ENCODE measurements at places on chromosomes 5 and 9. TPM values are rescaled to one million over a fixed set of nuclear protein-coding genes. Genes with fewer than 3 reads are reported as not detected.

GRCh38 chr9:94097788-94098414 lies 13.6 kb downstream of the PTPDC1 start:
- no peaks in the 10 kb centered on the region for H3K27me3 ChIP-seq
- no peaks in the 10 kb centered on the region for H3K36me3 ChIP-seq
- H3K27ac ChIP-seq: no peak overlapping the region
- H3K4me1 ChIP-seq: peaks cover 2% of the 10 kb centered on the region
- no peak overlapping the region for H3K4me3 ChIP-seq
- no peak for DNase-seq

DNA sequence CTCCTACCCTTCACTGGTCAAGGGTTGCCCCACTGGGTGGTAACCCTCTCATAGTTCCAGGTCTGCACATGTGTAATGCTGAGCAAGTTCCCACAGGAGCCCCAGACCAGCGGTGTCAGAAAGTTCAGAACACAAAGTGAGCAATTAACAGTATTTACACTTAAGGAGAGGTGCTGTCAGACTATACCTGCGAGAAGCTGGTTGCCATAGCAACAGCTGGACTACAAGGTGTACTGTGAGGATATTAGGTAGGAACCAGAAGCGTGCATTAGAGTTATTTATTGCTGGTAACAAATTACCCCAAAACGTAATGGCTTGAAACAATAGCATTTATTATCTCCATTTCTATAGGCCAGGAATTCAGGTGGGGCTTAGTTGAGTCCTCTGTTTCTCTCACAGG lies 317.0 kb upstream of the RPS23 start:
- peaks cover 6% of the 10 kb centered on the region for H3K36me3 ChIP-seq
- H3K4me1 ChIP-seq: no peaks in the 10 kb centered on the region
- H3K4me3 ChIP-seq: no peak overlapping the region
- DNase-seq: no peak

GRCh38 chr9:15286161-15286821 lies 20.7 kb downstream of the TTC39B start:
- no peaks in the 10 kb centered on the region for H3K27me3 ChIP-seq
- H3K27ac ChIP-seq: peak overlapping the region; percentile 4
- DNase-seq: no peak

DNA sequence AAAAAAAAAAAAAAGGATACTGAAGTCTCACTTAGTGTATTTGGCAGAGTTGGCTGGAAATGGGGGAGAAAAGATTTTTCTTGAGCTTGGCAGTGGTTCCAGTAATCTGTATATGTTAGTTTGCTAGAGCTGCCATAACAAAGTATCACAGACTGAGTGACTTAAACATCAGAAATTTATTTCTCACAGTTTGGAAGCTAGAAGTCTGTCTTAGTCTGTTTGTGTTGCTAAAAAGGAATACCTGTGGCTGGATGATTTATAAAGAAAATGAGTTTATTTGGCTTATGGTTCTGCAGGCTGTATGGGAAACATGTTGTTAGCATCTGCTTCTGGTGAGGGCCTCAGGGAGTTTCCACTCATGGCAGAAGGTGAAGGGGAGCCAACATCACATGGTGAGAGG lies 89.6 kb upstream of the CEP78 start:
- H3K36me3 ChIP-seq: peaks cover 11% of the 10 kb centered on the region
- H3K27ac ChIP-seq: no peak overlapping the region
- peaks cover 4% of the 10 kb centered on the region for H3K27me3 ChIP-seq
- H3K4me3 ChIP-seq: no peak overlapping the region
- H3K4me1 ChIP-seq: peaks cover 50% of the 10 kb centered on the region

- H3K4me3 ChIP-seq: no peak overlapping the region
- DNase-seq: no peak
- no peak overlapping the region for H3K27ac ChIP-seq
- H3K4me1 ChIP-seq: no peaks in the 10 kb centered on the region
- H3K27me3 ChIP-seq: no peaks in the 10 kb centered on the region
Measured at GRCh38 chr5:90231688-90232087, 177.9 kb downstream of the CETN3 start.

DNA sequence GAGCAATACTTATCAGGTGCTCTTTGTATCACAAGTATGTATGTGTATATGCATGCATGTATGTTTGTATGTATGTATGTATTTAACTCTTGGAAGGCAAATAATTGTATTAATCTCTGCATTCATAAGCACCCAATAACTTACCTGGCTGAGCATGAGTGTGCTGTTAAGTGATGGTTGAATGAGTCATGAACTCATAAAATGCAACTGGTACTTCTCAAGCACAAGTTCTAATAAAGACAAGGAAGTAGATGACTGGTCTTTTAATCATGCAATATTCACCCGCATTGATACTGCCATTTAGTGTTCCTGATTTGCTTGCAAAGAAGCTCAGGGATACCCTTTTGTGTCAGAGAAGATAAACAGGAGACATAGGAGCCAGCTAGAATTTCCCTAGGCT lies 204.9 kb upstream of the TRPM3 start:
- H3K4me1 ChIP-seq: no peaks in the 10 kb centered on the region
- no peak for DNase-seq
- H3K27me3 ChIP-seq: peaks cover 6% of the 10 kb centered on the region
- no peak overlapping the region for H3K4me3 ChIP-seq
- no peaks in the 10 kb centered on the region for H3K36me3 ChIP-seq
- H3K27ac ChIP-seq: no peak overlapping the region

DNA sequence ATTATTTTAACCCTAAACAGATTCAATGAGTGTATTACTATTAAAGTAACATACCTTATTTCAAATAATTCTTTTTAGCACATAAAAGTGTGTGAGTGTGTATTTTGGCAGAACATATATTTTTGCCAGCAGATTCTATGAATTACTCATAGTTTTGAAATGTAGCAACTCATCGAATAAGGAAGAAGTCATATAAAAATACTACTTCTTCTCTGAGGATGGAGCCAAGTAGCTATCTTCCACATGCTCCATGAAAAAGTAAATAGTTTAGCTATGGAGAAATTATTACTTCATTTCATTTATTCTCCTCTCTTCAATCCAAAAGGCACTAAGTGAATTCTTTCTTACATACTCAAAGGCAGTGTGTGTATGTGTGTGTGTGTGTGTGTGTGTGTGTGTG lies 1090.4 kb upstream of the CDH6 start:
- no peaks in the 10 kb centered on the region for H3K27me3 ChIP-seq
- no peak overlapping the region for H3K4me3 ChIP-seq
- no peak overlapping the region for H3K27ac ChIP-seq
- H3K36me3 ChIP-seq: peaks cover 7% of the 10 kb centered on the region

- H3K4me1 ChIP-seq: no peaks in the 10 kb centered on the region
- no peaks in the 10 kb centered on the region for H3K36me3 ChIP-seq
- H3K4me3 ChIP-seq: no peak overlapping the region
- H3K27ac ChIP-seq: no peak overlapping the region
- peaks cover 5% of the 10 kb centered on the region for H3K27me3 ChIP-seq
Measured at GRCh38 chr5:56414066-56414465, 180.9 kb upstream of the ANKRD55 start.

DNA sequence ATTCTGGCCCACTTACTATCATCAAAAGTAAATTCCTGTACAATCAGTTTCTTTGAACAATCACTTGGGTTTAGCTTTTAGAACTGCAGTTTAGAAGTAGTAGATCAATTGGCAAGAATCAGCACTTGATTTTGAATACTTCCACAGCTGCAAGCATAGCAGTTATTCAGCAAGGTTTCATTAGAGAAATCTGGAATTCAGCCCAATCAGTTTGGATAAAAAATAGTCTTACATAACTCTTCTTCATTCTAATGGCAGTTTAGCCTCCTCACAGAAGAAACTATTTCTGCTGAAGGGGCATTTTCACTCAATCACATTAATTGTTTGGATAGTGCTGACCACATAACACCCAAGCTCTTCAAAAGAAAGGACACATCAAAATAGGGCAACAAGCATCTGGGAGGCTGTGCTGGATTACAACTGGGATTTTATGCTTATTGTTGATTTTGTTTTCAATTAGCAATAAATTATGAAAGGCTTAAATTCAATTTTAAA lies 336.2 kb upstream of the PDE4D start:
- H3K27me3 ChIP-seq: no peaks in the 10 kb centered on the region
- no peaks in the 10 kb centered on the region for H3K36me3 ChIP-seq
- H3K4me3 ChIP-seq: no peak overlapping the region
- H3K27ac ChIP-seq: no peak overlapping the region
- DNase-seq: no peak
- H3K4me1 ChIP-seq: no peaks in the 10 kb centered on the region

GRCh38 chr5:106171132-106171531 lies 1499.6 kb downstream of the EFNA5 start:
- H3K4me1 ChIP-seq: no peaks in the 10 kb centered on the region
- no peak for DNase-seq
- no peaks in the 10 kb centered on the region for H3K36me3 ChIP-seq
- H3K4me3 ChIP-seq: no peak overlapping the region
- no peak overlapping the region for H3K27ac ChIP-seq

- H3K36me3 ChIP-seq: no peaks in the 10 kb centered on the region
- DNase-seq: no peak
- peak overlapping the region; percentile 6 for H3K27ac ChIP-seq
- no peaks in the 10 kb centered on the region for H3K4me1 ChIP-seq
- no peaks in the 10 kb centered on the region for H3K27me3 ChIP-seq
- H3K4me3 ChIP-seq: no peak overlapping the region
Measured at GRCh38 chr9:124886866-124887492, 25.0 kb downstream of the ARPC5L start.

DNA sequence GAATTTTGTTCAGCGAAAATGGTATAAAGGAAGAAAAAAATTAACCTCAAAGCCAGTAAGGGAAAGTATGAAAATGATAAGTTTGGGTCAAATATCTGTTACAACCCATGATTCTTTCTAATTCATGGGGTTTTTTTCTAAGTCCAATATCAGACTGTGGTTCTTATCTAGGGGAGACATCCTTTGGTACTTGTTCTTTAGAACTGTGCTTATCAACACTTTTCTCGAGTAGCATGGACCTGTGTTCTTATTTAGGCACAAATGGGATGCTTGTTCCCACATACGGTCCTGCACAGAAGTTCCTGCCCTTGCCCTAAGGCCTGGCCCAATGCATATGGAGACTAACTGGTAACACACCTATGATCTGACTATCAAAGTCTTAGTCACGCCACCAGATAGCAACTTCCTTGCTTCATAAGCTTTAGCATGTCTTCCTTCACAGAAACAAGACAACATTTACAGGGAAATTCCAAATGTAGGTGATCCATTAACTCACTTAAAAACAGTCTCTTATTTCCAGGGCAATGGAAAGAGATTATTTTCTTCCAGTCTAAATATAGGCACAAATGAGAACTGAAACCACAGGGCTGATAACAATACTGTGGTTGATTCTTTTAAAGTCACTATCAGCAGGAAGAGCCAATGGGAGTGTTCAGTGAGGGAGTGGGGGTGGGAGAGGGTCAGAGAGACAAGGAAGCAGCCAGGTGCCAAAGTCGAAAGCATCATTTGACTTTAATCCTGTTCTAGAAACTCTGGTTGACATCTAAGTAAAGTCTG lies 268.8 kb upstream of the ANKRD55 start:
- H3K4me3 ChIP-seq: no peak overlapping the region
- no peak overlapping the region for H3K27ac ChIP-seq
- peaks cover 14% of the 10 kb centered on the region for H3K27me3 ChIP-seq
- DNase-seq: no peak
- no peaks in the 10 kb centered on the region for H3K36me3 ChIP-seq

GRCh38 chr9:129256959-129257713 lies 79.1 kb upstream of the IER5L start:
- peaks cover 28% of the 10 kb centered on the region for H3K27me3 ChIP-seq
- H3K4me1 ChIP-seq: peaks cover 16% of the 10 kb centered on the region
- H3K4me3 ChIP-seq: no peak overlapping the region
- no peaks in the 10 kb centered on the region for H3K36me3 ChIP-seq
- H3K27ac ChIP-seq: no peak overlapping the region
- no peak for DNase-seq

GRCh38 chr5:60312098-60312497 lies 387.9 kb downstream of the DEPDC1B start:
- H3K36me3 ChIP-seq: no peaks in the 10 kb centered on the region
- H3K4me3 ChIP-seq: no peak overlapping the region
- no peak for DNase-seq
- no peaks in the 10 kb centered on the region for H3K27me3 ChIP-seq
- H3K4me1 ChIP-seq: peaks cover 7% of the 10 kb centered on the region
- no peak overlapping the region for H3K27ac ChIP-seq

DNA sequence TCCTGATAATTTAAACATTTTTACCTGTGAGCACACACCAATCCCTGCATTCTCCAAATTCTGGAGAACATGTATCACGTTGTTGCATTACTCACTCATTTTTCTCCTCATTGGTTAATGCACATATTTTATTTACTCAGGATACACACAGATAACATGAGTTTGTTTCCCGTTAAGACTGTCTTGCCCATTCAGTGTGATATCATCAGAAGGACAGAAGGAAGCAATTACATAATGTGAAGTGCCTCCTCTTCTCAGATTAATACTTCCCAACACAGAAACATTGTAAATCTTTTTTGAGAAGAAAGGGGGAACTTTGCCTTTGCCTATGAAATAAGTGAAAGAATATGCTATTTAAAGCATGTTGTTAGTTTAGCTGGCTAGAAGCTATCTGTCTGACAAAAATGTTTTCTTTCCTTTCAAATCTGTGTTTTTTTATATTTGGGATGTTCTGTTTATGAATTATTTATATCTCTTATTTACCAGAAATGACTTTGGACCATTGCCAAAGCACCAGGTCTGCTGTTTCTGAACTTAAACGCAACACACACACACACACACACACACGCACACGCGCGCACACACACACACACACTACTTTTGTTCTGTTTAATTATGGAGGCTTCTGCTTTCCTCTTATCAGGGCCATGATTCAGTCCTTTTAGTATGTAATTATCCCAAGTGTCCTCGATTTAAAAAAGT lies 186.5 kb downstream of the CHSY3 start:
- DNase-seq: no peak
- no peaks in the 10 kb centered on the region for H3K27me3 ChIP-seq
- H3K27ac ChIP-seq: no peak overlapping the region
- H3K4me3 ChIP-seq: no peak overlapping the region

DNA sequence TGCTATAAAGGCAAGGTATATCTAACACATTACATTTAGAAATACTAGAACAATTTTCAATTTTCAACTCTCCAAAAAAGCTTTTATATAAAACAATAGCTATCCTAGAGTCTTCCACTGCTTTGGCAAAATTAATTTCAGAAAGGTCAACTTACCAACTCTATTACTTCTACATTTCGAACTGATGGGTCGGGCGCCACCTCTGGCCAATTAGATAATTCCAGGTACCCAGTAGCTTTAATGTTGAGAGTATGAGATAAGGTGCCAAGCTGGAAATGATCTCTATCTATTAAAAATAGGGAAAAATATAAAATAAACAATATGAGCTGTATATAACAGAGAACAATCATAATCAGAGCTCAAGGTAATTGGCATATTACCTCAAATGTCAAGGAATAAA lies 166.6 kb downstream of the AP3B1 start:
- peaks cover 2% of the 10 kb centered on the region for H3K4me1 ChIP-seq
- no peak for DNase-seq
- H3K36me3 ChIP-seq: peaks cover 10% of the 10 kb centered on the region

GRCh38 chr5:170606941-170607340 lies 103.1 kb downstream of the KCNIP1 start:
- no peak for DNase-seq
- no peaks in the 10 kb centered on the region for H3K4me1 ChIP-seq
- H3K27me3 ChIP-seq: no peaks in the 10 kb centered on the region
- no peak overlapping the region for H3K27ac ChIP-seq

Gene BTNL8
- not detected for total RNA-seq

Gene SLC36A3
- total RNA-seq: not detected

Gene TSLP
- total RNA-seq: not detected

Gene IRX2
- not detected for total RNA-seq

Gene MARCOL
- total RNA-seq: not detected

Gene SHISAL2B
- not detected for total RNA-seq

Gene PSIP1
- total RNA-seq: 62.3 TPM

Gene NPM1
- 1,349 TPM for total RNA-seq

All from natural killer cell treated with Interleukin-12 subunit alpha and Interleukin-12 subunit beta and Interleukin-15 and Interleukin-18, amount 100 ng/mL, for 72 hours (primary cell).